Hepatocyte (in vitro differentiated cells): ENCODE measurements at places on chromosomes 2 and 18.

GRCh38 chr18:80200171-80200931 is 47.0 kb downstream of the PARD6G start:
- DNase-seq = peak; percentile 39

DNA sequence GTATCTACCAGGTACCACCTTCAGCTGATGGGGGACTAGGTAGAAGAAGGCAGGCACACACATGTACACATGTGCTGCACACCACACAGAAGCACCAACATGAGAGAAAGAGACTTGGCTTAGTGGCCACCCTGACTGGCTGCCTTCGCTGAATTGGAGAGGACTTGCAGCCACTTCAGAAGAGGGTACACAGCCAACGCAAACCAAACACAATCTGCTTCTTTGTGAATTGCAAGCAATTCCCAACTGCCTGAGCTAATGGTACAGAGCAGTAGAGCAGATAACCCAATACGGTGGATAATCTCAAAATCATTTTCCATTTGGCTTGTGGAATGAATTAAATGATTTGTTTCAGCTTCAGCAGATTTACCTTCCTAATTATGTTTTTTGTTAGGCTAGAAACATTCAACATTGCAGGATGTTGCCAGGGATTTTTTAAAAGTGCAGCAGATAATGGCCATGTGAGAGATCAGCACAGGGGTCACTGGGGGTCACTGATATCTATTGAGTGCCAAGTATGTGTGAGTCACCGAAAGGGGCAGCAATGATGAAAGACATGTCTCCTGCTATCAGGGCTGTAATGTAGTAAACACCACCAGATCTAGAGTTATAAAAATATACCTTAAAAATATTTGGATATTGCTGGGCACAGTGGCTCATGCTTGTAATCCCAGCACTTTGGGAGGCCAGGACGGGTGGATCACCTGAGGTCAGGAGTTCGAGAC is 652.6 kb downstream of the BCL11A start:
- no peak for DNase-seq

DNA sequence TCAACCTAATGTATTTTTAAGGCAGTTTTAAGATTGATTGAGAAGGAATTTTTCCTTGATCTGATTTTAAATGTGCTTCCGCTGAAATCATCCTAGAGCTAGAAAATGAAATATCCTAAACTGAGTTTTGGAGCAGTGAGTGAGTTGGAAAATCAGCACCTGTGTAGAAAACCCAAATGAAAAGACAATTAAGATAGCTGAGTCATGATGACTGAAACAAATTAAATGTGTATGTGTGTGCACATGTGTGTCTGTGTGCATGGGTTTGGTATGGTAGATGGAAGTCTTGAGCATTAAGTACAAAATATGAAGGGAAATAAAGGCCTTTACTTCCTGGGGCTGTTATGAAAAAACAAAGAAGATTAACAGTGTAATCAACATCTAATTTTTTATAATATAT is 394.6 kb upstream of the MAP2 start:
- DNase-seq = no peak

- DNase-seq = no peak
Measured at GRCh38 chr2:238911376-238912227, 63.7 kb downstream of the TWIST2 start.

DNA sequence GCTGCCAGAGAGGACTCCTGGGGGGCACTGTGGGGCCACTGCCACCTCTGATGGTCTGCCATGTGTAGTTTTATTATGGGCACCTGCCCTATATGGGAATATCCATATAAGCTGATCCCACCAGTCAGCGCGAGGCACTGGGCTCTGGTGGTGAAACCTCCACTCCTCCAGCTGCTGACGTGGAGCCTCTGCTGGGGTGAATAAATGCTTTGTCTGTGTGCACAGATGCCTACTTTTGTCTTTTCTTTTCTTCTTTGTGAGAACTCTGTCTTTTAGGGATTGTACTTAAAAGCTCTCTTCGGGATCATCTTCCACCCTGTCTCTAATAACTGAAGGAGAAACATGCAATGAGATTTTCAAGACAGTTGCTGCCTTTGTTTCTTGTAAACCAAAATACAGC is 68.9 kb upstream of the NCK2 start:
- DNase-seq = no peak

- DNase-seq = no peak
Measured at GRCh38 chr2:228283491-228284171, 102.1 kb upstream of the SPHKAP start.

GRCh38 chr2:30527411-30527810 is 80.4 kb downstream of the LCLAT1 start:
- DNase-seq = no peak

- no peak for DNase-seq
Measured at GRCh38 chr18:34483198-34483597, 226.9 kb upstream of the DTNA start.

DNA sequence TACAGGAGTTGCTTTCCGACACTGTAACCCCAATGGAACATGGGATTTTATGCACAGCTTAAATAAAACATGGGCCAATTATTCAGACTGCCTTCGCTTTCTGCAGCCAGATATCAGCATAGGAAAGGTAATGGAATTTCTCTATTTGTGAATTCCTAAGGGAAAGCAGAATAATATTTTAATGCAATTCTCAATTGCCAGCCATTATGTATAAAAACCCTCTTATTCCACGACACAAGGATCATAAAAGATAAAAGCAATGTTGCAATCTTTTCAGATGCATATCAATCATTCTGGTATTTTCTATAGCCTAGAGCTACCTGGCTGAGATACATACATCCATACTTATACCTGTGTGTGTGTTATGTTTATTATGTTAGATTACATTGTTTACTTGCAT is 31.2 kb downstream of the PTH2R start:
- DNase-seq = no peak

- no peak for DNase-seq
Measured at GRCh38 chr2:121238828-121239227, 46.2 kb downstream of the TFCP2L1 start.

GRCh38 chr18:79553154-79553553 is 126.4 kb upstream of the CTDP1 start:
- no peak for DNase-seq

DNA sequence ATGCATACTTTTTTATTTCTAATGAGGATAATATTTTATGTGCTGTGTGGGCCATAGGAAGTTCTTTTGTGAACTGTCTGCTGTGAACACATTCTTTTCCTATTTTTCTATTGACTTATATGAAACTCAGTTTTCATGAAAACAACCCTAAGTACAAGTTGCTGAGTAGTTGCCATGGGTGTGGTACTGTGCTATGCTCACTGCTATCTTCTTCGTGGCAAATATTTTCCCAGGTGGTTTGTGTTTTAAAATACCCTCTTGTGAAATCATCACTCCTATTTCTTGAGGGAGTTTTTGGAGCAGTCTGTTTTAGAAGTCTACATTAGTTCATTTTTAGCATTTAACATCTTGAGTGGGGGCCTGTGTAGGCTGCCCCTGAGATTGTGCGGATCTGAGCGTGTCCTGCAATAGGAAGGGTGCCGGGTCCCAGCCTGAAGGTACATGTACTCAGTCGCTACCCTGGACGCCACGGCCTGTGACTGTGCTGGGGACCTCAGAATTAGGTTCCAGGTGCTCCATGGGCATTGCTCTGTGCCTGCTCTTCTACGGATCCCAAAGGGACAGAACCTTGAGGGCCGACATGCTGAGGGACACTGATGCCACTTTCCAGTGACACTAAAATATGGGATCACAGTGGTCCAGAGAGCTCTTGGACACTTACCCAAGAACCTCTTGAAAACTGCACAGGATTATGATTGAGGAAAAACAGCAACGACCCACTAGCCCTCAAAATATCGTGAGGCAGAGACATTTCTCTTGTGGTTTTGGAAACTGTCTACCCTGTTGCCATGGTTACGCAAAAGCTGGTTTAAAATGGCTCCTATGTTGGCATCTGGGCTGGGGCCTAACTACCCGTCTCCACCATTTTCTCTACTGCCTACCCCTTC is 480.4 kb downstream of the TGIF1 start:
- no peak for DNase-seq

- DNase-seq = no peak
Measured at GRCh38 chr2:33278245-33278943, 198.1 kb upstream of the RASGRP3 start.

GRCh38 chr18:47248115-47248603 is 3.3 kb downstream of the SKOR2 start:
- DNase-seq = no peak

- no peak for DNase-seq
Measured at GRCh38 chr18:47036927-47037578, 1.6 kb upstream of the ELOA2 start.

DNA sequence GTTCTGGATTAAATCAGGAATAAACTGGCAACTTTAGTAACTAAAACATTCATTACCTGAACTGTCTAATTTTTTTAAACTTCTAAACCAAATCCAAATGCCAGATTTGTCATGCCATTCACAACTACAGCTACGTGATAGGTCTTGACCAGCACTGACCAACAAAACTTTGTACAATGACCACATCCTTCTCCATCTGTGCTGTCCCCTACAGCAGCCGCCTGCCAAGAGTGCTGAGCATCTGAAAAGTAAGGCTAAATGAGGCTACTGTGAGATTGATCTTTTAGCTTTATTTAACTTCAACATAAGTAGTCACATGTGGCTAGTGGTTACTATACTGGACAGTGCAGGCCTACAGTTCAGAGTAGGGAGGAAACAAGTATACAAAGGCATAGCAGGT is 7.6 kb downstream of the FAM168B start:
- DNase-seq = no peak

DNA sequence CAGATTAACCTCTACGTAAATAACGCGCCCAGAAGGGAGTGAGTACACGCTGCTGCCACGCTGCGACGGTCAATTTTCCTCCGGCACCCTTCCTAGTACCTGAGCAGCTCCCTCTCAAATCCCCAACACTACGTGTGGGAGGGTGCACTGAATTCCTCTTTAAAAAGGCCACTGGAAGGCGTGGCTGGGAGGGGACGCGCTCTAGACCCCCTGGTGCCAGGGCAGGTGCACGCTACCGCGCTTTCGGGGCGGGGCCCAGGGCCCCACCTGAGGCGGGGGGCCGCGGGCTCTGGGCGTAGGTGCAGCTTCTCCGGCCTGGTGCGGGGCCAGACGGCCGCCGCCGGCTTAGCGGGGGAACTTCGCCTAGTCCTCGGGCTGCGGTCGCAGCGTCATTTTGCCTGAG is 668 bp upstream of the ANKRD12 start:
- peak; percentile 75 for DNase-seq

- DNase-seq = no peak
Measured at GRCh38 chr2:24893934-24894333, 26.1 kb downstream of the ADCY3 start.

GRCh38 chr2:214801068-214801467 is 8.4 kb downstream of the BARD1 start:
- DNase-seq = no peak

DNA sequence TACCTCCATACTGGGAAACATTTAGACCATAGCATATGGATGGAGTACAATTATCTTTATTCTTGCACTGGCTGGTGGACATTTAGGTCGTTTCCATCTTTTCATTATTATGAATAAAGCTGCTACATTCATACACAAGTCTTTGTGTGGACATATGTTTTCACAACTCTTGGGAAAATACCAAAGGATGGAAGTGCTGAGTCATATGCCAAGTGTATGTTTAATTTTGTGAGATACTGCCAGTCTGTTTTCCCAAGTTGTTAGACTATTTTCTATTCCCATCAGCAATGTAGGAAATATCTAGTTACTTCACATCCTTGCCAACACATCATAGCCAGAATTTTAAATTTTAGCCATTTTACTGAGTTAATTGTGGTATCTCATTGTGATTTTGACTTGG is 91.5 kb downstream of the GALNT13 start:
- DNase-seq = no peak

DNA sequence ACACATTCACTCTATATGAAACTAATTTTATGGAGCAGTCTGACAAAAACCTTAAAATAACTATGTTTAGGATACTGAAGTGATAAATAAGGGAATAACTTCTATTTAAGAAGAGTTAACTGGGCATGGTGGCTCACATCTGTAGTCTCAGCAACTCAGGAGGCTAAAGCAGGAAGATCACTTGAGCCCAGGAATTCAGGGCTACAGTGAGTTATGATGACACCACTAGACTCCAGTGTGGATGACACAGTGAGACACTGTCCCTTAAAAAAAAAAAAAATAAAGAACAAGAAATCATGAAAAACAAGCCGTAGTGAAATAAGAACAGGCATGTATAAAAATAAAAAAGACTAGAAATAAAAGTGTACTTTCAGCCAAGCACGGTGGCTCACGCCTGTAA is 82.0 kb downstream of the THADA start:
- no peak for DNase-seq

- no peak for DNase-seq
Measured at GRCh38 chr2:163558251-163559021, 177.4 kb downstream of the FIGN start.

- DNase-seq = no peak
Measured at GRCh38 chr2:217856871-217857270, 145.9 kb downstream of the TNS1 start.

DNA sequence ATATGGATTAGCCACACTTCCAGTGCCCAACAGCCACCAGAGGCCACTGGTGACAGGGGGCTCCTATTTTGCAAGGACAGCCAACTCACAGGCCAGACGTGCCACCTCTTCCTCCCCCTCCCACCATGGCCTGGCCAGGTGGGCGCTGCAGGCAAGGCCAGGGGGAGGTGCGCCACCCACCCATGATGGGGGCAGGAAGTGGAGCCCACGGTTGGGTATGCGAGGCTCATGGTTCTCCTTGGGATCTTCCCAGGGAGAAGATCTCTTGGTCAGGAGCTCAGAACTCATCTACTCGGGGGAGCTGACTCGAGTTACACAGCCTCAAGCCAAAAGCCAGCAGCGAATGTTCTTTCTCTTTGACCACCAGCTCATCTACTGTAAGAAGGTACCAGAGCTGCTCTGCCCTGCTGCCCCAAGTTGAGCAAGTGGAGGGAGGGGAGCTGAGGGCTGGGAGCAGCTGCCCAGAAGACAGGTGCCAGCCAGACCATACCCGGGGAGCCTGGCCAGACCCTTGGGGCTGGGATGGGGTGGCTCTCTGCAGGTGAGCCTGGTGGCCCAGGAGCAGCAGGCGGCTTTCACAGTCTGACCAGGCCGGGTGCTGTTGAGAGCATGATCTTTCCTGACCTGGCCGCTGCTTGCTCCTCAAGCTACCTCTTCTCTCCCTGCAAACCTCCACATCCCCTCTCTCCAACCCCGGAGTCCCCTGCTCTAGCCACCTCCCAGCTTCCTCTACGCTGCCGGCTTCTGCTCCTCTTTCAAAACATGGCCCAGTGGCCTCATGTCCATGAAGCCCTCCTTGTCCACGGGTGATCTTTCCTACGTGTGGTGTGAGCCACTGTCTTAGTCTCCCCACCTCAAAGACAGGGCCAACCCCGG is 49.8 kb downstream of the FAM168B start:
- no peak for DNase-seq

DNA sequence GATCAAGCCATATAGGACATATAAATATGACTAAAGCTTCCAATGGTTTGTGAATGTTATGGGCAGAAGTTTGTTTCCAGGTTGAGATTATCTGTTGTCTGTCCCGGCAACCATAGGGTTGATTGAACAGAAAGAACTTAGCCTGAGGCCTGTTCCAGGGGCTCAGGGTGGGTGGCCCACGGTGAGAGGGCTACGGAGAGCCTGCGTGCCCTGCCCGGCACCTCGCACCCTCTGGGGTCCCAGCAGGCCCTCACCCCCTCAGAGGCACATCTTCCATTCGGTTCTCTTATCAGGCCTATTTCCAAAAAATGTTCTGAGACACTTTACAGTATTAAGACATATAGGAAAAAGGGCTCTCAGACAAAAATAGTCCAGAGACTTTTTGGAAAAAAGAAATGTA is 40.4 kb upstream of the LDLRAD4 start:
- DNase-seq = no peak
